T-helper 2 cell (primary cell): ENCODE measurements at places on chromosomes 4 and X.

GRCh38 chr4:26356081-26356501 lies 35.3 kb downstream of the RBPJ start:
- DNase-seq = no peak

DNA sequence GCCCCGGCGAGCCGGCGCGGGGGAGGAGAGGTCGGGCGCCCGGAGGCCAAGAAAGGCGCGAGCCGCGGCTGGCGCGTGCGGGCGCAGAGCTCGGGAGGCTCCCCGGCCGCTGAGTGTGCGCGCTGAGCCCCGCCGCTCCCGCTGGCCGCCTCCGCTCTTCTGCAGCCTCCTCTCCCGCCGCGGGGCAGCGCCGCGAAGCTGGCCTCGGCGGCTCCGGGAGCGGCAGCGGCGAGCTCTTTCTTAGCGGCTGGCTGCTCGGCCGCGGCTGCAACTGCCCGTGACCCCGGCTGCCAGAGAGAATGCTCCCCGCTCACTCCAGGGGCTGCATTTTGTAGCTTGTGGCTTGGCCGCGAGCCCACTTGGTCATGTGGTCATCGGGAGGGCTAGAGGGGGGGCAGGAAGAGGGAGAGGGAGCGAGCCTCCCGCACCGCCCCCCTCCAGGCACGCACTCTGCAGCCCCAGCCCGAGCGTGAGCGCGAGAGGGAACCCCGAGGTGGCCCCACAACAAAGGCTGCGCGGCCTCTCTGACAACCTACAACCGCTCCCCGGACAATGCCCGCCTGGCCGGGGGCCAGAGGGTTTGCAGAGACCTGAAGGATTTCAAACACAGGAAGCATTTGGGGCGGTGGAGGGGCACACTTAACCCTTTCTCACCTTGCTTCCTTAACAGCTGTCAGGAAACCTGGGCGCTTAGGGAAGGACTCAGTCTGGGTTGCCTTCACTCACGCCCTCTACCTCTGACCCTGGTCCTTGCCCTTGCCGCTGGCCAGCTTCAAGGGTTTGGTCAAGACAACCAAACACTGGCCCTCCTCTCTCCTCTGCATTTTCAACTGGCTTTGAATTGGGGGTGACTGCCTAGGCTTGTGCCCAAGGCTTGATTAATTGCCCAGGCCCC lies at the start of gene APLN:
Gene APLN (minus strand): TSS at position 305 of the 895 bp plus-strand sequence. CDS start 326 bp downstream, outside the sequence.
- DNase-seq = no peak

- DNase-seq = no peak
These were observed 42.7 kb downstream of the ABLIM2 start for GRCh38 chr4:8115916-8116315.

GRCh38 chrX:100410901-100411801 lies 1.1 kb upstream of the PCDH19 start:
- DNase-seq = no peak

GRCh38 chrX:130032552-130032951 lies 50.1 kb downstream of the BCORL1 start:
- DNase-seq = no peak

GRCh38 chrX:1213971-1214370 lies 1.5 kb upstream of the CRLF2 start:
- DNase-seq = no peak

DNA sequence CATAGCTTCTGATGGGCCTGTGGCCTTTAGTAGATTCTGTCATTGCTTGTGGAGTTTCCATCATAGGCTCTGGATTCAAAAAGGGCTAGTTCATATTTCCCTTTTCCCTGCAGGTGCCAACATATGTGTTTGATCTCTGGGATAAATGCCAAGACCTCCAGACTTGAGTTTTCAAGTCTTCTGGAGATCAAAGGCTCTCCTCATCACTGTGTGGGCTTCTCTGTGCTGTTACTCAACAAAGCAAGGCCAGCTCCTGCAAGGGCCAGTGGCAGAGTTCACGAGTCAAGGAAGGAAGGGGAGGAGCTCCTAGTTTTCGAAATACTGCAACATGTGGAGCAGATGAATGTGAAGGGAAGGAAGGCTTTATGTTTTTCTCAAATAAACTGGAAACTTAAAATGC lies 62.7 kb upstream of the SCML1 start:
- no peak for DNase-seq

DNA sequence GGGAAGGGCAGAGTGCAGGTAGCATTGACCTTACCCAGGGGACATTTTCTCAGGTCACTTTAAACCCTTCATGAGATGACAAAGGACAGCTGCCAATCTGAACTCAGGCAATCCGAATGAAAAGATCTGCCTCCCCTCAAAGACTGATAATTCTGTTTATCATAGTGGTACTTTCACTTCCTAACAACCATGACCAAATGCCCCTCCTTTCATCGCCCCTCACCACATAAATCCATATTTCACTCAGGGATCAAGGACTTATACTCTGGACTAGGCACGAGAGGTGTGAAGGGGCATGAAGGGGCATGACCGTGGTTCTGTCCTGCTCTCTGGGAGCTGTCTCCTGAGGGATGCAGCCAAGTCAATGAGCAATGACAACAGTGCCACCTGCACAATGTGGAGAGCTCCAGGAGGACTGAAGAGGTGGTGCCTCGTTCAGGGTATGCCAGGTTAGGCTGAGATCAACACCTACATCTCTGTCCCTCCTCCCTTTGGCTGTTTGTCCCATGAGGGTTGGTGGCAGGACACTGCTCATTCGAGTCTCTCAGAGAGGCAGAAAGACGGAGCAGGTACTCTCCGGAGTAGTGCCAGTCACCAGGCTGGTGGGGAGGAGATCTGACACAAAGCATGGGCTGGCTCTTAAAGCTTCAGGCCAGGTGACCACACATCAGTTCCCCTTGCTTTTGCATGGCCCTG lies 12.5 kb downstream of the HS3ST1 start:
- no peak for DNase-seq

DNA sequence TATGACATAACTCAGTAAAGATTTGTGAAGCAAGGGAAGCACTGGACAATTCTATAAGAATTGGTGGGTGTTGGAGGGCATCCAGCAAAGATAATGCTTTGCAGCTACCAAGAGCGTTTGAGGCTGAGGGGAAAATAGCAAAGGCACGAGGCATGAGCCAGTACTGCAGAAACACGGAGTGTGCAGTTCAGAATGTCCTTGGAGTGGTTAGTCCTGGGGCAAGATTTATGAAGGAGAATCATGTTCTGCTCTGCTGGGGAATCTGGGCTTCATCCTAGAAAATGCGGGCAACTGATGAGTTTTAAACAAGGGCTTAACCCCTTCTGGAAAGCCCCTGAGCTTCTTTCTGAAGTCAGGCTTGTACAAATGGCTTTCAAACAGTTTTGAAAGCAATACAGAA lies 452.5 kb downstream of the IL15 start:
- no peak for DNase-seq

DNA sequence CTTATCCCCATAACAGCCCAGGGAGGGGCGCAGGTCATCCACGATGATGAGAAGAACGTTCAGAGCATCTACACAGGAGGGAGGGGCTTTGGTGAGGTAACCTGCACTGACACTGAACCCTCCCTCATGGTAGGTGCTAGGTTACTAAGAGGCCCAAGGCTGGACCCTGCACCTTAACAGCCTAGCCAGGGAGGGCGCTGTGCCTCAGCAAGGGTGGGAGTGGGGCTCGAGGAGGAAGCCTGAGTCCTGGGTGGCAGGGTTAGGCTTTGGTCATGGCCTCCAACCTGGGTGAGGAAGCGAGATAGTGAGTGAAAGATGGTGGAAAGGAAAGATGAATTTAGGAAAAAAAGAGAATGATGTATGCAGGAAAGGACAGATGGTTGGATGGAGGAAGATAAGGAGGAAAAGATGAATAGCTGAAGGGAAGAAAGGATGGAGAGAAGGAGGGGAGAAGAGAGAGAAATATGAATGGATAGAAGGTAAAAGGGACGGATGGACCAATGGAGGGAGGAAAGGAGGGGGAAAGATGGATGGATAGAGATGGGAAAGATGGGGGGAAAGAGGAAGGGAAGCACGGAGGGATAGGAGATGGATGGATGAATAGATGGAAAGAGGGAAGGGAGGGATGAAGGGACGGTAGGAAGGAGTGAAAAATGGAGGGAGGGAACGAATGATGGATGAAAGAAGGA lies 736 bp downstream of the IDS start:
- DNase-seq = peak; percentile 90

DNA sequence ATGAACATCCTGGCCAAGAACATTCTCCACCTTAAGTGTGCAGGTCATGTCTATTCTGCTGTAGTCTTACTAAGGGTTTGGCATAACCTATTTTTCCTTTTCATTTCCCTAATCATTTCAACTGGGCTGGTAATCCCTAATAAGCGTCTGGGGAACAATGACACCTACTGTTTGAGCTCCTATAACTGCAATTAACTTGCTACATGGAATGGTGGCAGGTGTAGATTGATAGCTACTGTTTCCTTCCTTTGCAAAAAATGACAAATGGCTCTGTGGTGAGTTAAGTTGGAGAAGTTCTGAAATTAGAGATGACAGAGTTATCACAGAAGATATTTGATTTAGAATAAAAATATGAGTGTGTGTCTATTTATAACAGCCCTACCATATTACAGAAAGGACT lies 104.5 kb upstream of the NAP1L5 start:
- no peak for DNase-seq

GRCh38 chrX:40060356-40060845 lies 37.4 kb downstream of the BCOR start:
- no peak for DNase-seq

DNA sequence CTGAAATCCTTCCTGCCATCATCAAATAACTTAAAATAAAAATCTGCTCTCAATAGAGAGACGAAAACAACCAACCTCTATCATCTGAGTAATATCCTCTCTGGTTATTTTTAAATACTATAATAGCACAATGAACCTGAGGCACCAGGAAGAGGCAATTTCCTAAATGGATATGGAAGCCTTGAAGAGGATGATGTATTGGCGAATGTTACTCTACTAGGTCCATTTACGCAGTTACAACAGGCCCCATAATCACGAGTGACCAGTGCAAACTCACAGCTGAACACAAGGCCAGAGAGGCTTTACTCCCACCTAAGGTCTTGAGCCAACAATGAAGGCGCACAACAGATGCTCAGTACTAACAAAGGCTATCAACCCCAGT lies 678.8 kb upstream of the NR3C2 start:
- no peak for DNase-seq

DNA sequence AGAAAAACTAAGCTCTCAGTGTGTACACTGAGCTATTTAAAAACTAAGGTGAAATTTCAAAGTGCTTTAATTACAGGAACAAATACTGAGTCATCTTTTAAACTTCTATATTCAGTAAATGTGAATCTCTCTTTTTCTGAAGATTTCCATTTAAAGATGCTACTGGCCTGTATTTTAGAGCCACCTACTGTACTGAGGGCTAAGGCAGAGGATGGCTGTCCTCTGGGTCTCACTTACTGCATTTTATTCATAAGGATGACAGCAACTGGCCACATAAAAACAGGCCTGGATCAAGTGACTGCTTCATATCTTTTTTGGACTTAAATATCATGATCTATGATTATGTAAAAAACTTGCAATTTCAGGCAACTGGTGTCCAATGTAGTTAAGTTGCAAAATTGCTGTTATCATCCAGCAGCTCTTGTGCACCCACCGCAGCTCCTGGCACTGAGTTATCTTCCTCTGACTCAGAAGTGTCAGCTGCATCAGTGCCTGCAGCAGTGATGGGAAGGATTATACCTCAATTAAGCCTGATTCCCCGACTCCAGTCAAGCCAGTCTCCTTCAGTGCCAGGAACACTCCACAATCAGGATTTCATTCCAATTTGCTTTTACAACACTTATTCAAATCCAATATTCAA lies 1073.7 kb downstream of the PDHA2 start:
- no peak for DNase-seq

DNA sequence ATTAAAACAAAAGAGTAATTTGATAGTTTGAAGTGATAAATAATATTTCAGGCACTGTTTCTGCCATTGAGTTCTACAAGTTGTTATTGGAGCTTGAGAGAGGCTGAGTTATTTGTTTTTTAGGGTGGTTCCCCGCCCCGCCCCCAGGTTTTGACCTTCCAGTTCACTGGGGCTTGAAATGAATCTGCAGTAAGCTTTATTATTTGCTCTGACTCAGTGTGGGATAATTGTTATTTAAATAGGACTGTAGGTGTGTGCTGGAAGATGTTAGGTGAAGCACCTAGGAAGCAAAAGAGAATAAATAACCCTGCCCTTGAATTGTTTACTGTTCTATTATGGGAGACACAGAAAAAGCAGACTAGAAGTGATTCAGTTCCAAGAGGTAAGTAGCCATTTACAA lies 81.2 kb upstream of the KCNIP4 start:
- DNase-seq = no peak

DNA sequence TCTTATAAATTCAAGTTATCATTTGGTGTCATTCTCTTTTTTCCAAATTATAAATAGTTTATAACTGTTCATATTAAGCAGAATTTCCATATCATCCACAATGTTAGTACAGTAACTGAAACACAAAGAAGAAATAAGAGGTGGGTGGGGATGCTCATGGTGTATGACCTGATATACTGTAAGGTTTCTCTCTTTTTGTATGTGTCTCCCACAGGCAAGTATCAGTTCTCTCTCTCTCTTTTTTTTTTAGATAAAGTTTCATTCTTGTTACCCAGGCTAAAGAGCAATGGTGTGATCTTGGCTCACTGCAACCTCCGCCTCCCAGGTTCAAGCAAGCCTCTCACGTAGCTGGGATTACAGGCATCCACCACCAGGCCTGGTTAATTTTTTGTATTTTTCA lies 43.7 kb upstream of the UGT2A3 start:
- DNase-seq = no peak

- no peak for DNase-seq
These were observed 62.1 kb downstream of the TBC1D14 start for GRCh38 chr4:6971536-6972374.

DNA sequence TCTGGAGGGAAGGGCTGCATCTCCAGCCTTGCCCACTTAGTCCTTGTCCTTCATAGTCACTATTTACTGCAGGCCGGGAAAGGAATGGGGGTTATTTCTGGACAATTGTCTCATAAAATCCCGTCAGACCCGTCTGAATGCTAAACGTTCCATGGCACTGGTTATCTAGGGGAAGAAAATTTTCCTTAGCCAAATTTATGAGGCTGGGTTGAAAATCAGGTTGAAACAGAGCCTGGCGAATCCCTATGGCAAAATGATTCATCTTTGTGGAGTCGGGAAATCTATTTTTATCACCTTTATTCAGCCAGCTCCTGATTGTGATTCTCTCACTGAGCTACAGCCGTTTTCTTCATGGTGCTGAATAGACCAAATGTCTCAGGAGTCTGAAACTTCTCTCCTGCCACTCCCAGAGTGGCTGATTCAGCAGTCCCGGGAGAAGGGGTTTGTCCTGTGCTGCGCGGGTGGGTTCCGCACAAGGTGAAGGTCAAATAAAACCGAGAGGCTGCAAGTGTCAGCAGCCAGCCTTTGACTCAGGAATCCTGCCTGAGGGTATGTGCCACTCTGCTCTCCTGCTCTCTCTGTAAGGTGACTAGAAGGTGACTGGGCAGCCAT lies 1.0 kb downstream of the LIMCH1 start:
- no peak for DNase-seq

DNA sequence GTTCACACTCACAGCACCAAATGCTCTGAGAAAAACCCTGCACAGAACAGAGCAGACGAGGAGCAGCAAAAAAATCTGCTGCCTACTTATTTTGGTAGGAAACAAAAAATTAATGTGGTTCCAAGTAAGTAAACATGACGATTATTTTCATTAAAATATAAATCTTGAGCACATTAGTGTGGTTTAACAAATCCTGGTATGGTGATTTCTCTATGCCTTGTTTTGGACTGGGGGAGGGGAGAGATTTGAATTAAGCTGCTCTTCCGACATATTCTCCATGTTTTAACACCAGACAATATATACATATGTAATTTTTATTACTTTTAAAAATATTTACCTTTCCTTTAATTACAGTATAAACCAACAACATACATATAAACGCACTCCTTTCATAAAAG lies 1.8 kb downstream of the CAMK2D start:
- no peak for DNase-seq
